Hippocampal formation (tissue), 2 donors: ENCODE measurements at places on chromosomes 3 and 15.

DNA sequence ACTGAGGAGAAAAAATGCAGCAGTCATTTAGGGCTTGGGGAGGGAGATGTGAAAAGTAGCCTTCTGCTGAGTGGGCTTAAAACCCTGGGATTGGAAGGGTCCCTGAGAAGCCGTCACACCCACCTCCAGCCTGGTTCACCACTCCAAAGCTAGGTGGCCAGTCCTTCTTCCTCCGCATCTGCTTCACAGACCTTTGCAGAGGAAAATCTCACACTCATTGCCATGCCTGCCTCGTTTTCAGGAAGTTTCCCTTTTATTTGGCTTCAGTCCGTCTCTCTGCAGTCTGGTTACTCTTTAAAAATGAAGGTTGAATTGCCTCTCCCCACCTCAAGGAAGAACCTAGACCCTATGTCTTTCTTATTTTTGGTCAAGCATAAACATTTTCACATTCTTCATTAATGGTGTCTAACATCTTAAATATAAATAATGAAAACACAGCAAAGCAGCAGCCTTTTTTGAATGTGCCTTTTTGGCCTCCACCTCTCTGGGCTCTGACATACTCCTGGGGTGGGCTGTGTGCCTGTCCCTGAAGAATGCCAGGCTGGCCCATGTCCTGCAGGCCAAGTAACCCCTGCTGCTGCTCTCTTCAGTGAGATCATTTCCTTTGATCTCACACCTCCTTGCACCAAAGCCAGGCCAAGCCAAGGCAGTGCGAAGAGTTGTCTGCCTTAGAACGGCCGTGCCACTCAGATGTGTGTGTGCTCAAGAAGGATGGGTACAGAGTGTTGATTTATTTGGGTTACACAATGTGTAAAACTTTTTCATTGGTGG, 11.0 kb downstream of the MRAS start:
- no peak for DNase-seq

DNA sequence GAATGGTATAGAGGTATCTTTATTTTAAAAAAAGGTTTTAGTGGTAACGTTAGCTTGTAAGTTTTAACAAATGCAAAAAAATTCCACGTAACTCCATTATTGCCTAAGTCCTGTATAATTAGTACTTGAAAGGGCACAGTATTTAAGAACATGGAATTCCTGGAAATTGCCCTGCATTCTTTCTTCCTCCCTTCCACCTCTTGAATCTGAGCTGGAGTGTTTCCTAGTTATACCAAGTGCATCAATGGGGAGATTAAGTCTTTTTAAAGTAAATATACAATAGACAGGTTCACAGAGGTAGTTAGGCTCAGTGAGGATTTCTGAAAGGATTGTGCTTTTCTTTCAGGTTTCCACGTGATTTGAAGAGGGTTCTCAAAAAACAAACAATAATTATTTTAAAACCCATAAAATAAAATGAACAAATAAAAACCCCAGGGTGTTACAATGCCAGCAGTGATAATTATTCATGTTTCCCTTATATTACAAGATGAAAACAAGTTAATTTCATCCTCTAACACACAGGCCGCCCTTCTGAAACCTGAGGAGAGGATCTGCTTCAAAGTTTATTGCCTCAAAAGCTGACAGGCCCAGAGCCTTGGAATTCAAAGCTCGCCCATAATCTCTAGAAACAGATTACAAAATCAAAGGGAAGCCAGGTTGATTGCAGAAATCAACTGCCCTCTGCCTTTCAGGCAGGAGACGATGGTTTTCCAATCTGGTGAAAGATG, 128.8 kb upstream of the LMOD3 start:
- DNase-seq: no peak

DNA sequence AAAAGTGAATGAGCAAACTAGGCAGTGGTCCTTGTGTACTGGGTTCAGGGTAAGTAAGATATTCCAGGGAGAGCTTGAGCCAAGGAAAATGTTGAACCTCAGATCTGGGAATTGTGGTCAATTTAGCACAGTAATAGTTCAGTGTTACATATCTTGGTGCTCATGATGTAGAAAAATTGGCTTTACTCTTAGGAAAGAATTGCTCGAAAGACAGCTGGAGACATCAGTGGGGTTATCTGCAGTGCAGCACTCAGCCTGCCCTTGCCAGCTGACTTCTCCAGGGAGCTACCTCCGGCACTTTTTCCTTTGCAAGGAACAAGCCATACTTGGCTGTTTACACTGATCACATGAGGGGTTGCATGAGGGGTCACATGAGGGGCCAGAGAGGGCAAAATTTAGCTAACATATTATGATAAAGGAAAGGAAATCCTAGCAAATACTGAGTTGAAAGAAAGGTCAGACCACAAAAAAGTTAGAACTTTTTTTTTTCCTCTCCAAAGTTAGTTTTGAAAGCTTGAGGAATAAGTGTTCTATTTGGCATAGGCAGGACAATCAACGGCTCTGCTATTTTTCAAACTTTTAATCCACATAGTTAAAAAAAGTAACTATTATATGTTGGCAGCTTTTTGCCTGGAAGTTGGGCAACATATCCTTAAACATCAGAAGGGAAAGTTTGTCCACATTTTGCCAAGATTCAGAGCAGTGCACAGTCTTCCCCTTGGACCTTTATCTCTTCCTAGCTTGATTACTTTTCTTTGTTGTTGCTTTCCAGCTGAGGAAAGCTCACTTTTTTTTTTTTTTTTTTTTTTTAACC, 92.4 kb downstream of the COL6A6 start:
- no peak for DNase-seq

DNA sequence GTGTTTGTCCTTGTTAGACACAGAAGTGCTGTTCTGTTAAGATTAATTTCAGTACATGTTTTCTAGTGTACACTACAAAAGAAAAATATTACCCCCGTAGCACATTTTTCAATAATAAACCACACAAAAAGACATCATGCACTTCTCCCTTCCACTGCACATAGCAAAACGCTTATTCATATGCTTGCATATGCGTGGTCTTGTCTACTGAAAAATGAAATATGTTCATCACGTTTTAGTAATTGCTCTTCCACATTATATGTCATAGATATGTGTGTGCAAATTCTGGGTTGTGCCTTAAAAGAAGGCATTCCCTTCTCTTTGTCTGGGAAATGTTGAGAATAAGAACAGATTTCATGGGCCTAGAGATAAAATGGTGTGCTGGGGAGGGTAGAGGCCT, 353.9 kb downstream of the NSUN3 start:
- DNase-seq: no peak

DNA sequence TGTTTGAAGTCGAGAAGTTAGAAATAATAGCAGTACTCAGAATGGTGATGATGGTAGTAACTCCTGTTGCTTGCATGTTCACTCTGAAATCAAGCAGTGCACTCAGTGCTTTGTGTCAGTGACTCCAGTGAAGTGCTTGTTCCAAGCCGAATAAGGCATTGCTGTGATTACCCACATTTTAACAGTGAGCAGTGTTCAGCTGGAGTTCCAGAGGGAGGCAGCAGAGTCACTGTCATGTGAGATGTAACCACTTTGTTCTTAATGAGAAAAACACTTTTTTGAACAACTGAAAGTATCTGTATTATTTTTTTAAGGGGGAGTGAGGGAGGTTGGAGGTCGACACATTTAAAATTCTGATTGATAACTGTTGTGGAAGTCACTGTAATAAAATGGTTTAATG, 3.7 kb downstream of the MDFIC2 start:
- DNase-seq: no peak

GRCh38 chr15:68213991-68214837, 9.1 kb upstream of the CALML4 start:
- no peak for DNase-seq
